NCI-H1417 (cell line): ENCODE measurements at places on chromosomes 1 and 21.

GRCh38 chr21:42193721-42194120 lies 25.2 kb upstream of the ABCG1 start:
- no peak for DNase-seq

DNA sequence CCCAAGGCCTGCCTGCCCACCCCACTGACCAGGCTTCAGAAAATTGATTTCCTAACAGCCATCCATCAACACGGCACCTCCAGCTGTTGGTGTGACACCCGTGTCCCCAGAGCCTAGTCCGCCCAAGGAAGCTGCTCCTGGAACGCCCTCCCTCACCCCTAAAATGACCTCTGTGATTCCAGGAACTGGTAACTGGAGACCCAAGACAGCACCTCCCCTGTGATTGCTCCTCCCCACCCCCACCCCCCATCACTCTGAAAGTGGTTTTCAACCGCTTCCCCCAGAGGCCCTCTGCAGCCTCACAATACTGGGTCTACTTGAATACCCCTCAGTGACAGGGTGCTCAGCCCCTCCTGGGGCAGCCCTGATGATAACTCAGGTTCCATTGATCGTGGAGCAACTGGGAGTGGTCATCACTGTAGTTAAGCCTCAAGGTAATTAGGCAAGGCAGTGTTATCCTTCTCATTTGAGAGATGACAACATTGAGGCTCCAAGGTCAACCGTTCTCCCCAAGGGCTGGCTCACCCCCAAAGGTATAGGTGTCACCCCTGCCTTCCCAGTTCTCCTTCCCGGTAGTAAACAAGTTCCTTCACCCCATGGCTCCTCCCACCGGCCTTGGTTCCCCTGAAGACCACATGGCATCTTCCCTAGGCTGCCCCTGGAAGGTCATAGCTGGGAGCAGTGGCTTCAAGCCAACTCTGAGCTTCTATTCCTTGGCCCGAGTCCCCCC lies 52.0 kb downstream of the TAS1R2 start:
- DNase-seq, result no peak

GRCh38 chr1:189315035-189315901 lies 1162.4 kb downstream of the BRINP3 start:
- DNase-seq, result no peak

- no peak for DNase-seq
These were observed 58.7 kb downstream of the NENF start for GRCh38 chr1:212491454-212491853.

GRCh38 chr1:115537415-115537814 lies 104.4 kb upstream of the VANGL1 start:
- DNase-seq, result no peak

GRCh38 chr1:197277166-197277565 lies 9.1 kb downstream of the CRB1 start:
- DNase-seq, result no peak

- no peak for DNase-seq
These were observed 320.2 kb downstream of the MATN1 start for GRCh38 chr1:30403061-30403645.

GRCh38 chr1:231176421-231176820 lies 14.6 kb downstream of the TRIM67 start:
- no peak for DNase-seq
